ENCODE measurements at places on chromosomes 11 and 22.

- DNase-seq, result no peak
Observed at GRCh38 chr11:128686745-128687177, 7.1 kb upstream of the FLI1 start.

GRCh38 chr22:46455446-46455845, 82.0 kb downstream of the CELSR1 start:
- no peak for DNase-seq

GRCh38 chr22:43244803-43245527, 58.0 kb upstream of the TTLL12 start:
- no peak for DNase-seq

DNA sequence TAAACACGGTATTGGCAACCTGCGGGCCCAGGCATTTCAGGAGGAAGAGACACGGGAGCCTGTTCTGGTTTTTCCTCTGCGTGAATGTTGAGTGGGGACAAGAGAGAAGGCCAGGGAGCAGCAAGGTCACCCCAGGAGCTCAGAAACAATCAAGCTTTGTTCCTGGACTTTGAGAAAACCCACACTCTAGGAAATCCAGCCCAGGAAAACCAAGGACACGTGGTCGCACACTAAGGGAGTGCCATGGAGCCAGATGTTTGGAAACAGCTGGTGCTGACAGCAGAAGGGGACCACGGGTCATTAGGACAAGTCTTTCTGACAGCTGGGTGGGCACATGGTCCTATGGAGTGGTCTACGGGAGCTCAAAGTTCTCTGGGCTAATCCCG, 44.1 kb downstream of the MYH9 start:
- DNase-seq, result no peak

DNA sequence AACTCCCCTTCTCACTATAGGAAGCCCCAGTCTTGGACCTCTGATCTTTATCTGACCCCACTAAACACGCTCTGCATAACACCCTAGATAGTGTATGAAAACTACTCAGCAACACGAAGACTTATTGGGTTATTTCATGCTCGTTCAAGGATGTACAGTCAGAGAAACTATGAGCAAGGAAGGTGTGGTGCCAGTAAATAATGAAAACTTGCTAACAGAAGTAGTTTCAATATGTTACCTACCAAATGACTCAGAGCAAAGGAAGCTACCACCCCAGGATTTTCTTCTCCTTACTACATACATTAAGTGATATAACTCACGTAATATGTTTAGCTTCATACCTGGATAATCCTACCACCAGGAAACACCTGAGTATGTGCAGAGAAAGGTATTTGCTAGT, 25.9 kb upstream of the LYVE1 start:
- DNase-seq, result no peak

GRCh38 chr11:12248330-12248729, 129.0 kb upstream of the PARVA start:
- DNase-seq, result no peak

- no peak for DNase-seq
Observed at GRCh38 chr22:44182588-44183286, 2.0 kb downstream of the PARVG start.

- no peak for DNase-seq
Observed at GRCh38 chr22:41242396-41243117, 1.8 kb upstream of the CHADL start.

GRCh38 chr11:116895048-116895757, 57.8 kb upstream of the APOA1 start:
- no peak for DNase-seq

DNA sequence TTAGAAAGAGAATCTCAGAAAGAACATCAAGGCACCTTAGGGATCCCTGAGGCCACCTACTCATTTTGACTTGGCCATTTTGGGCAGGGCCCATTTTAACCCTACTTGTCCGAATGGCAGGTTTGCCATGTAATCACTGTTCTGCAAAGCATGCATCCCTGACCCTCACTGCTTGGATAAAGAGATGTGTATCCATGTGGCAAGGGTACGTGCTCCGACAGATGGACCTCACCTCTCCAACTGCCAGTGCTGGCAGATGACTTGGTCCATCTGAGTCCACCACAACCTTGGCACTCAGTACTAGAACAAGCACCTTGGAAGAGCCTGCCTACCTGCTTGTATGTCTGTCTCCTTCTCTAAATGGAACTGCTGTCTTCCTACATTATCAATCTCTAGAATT, 139.4 kb downstream of the SPATA19 start:
- DNase-seq, result no peak

- DNase-seq, result no peak
Observed at GRCh38 chr11:19472679-19473078, 231.9 kb upstream of the E2F8 start.

DNA sequence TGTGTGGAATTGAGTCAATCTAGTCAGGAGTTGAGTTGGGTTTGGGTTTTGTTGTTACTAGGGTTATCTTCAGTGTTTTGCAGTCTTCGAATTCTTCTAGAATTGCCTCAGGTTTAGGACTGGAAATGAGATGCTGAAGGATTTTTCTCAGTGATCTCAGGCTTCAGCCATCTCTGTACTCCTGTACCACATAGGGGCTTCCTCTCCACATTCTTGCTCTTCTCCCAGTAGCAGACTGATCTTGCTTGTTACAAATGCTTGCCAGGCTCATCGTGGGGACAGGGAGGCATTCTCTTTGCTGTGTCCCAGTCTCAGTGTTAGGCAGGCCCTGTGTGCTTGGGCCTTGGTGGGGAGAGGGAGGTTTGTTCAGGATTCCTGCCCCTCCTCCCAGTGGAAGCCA, 96.1 kb downstream of the LRRC32 start:
- DNase-seq, result no peak

DNA sequence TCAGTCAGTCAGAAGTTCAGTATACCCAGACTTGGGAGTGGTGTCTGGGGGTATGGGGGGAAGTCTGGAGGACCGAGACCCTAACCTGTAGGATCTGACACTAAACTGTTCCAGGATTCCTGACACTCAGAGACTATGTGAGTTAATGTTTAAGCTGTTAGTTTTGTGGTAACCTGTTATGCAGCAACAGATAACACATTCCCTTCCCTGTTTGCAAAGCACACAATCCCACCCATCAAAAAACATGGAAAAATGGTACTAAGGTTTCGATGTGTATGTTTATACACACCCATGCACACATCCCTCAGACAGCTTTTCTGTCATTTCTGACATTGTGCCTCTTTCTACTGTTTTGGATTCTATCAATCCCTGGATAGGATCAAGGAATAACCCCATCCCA, 27.6 kb downstream of the ZNF280B start:
- DNase-seq, result no peak

DNA sequence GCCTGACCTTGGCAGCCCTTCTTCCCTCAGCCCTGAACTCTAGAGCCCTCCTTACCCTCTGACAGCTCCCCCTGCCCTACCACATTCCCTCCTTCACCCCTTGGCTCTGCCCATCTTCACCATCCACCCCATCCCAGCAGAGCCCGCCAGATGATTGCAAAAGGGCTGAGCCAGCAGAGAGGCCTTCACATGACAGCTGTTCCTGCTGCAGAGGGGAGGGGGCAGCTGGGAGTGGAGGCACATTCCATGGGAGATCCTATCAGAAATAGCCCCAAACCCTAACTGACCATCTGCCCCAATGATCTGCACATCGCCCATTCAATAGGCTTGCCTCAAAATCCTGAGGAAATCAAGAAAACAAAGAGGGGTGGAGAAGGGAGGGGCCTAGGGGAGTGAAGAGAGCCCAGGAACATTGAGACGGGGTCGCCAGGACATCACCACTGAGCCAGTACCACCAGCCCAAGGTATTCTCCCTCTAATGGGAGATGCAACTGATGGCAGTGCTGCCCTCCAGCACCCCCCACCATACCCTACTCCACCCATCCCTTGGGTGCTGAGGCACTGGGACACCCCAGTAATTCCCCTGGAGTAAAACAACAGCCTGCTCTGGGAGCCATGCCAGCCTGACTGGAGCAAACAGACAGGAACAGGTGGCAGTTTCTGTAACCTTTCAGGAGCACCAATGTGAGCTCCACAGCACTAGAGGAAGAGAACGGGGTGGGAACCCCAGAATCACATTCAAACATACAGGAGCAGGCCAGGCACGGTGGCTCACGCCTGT, 8.0 kb upstream of the AHNAK start:
- no peak for DNase-seq

DNA sequence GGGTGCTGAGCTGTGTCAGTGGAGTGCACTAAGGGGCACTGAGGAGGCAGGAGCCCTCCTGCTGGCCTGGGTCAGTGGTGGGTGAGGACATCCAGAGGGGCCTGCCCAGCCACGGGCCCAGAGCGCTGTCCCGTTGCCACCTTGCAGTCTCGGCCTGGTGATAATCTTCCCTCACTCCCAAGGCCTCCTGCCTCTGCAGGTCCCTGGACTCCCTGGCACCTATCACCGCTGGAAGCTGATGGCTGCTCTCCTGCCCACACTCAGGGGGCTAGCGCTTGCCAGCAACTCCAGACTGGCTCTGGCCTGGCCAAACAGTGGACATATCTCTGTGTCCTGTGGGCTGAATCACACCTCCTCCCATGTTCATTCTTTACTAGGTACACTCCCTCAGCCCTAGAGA, 86.5 kb upstream of the PITPNB start:
- DNase-seq, result no peak

DNA sequence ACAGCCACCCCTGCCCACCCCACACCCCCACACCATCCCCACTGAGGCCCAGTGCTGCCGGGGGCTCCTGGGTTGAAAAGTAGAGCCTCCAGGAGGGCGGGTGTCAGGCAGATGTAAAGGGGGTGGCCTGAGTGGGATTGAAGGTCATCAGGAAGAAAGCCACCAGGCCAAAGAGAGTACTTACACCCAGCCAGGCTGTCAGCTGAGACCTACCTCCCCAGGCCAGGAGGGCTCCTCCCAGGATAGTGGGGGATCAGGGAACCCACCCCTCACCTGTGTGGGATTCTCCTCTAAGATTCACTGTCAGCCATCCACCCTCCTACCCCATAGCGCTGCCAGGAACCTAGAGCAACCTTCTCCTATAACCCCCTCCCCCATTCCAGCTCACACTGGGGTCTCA, 17.2 kb upstream of the FCHSD2 start:
- DNase-seq, result no peak

DNA sequence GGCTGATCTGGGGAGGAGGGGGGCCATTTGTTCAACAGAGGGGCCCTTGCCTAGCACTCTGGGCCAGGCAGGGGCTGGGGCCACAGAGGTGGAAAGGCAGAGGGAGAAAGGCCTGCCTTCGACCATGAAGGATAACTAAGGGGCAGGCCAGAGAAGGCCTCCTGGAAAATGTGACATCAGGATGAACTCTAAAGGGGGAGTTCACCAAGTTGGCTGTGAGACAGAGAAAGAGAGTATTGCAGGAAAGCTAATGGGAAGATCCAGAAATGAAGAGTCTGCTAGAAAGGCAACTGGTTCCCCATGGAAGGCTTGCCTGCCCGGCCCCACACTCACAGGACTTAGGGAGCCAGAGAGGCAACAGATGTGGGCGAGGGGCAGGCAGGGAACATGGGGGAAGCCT, 16.3 kb downstream of the CSNK1E start:
- no peak for DNase-seq

- DNase-seq, result no peak
Observed at GRCh38 chr11:112315861-112316739, 55.4 kb upstream of the PLET1 start.

DNA sequence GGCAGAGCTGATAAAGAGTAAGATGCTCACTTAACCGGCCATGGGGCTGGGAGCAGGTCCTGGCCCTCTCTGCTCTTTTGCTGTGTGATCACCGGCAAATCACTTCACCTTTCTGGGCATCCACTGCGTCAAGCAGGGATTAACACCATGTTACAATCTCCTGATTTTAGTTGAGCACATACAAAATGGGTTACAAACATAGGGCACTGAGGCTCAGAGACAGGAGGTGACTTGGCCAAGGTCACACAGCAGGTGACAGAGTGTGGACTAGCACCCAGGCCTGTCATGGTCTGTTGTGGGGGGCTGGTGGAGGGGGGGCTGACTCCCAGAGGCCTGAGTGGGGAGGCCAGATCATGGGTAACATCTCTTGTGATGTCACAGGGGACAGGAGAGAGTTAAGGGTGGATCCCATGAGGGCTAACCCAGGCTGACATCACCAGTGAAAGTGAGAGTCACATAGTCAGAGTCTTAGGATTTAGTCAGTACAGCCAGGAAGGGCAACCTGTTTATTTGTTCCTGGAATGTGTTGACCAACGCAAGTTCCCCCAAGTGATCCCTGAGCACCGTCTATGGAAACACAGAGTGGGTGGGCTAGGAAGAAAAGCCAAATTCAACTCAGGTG, 27.8 kb downstream of the GDPD5 start:
- no peak for DNase-seq

DNA sequence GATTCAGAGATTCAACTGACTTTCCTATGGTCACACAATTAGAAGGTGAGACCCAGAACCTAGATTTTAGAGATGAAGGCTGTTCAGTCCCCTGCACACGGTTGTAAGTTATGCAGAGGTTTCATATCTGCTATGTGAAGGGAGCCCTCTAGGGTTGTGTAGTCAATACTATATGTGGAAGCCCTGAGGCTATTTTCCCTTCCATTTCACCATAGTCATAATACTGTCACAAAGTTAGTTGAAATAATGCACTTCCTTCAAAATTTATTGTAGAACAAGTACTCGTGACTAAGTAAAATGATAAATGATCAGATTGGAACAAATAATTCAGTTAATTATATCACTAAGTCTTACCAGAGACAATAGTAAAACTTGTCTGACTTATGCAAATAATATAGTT, 48.8 kb downstream of the ENDOD1 start:
- DNase-seq, result no peak

DNA sequence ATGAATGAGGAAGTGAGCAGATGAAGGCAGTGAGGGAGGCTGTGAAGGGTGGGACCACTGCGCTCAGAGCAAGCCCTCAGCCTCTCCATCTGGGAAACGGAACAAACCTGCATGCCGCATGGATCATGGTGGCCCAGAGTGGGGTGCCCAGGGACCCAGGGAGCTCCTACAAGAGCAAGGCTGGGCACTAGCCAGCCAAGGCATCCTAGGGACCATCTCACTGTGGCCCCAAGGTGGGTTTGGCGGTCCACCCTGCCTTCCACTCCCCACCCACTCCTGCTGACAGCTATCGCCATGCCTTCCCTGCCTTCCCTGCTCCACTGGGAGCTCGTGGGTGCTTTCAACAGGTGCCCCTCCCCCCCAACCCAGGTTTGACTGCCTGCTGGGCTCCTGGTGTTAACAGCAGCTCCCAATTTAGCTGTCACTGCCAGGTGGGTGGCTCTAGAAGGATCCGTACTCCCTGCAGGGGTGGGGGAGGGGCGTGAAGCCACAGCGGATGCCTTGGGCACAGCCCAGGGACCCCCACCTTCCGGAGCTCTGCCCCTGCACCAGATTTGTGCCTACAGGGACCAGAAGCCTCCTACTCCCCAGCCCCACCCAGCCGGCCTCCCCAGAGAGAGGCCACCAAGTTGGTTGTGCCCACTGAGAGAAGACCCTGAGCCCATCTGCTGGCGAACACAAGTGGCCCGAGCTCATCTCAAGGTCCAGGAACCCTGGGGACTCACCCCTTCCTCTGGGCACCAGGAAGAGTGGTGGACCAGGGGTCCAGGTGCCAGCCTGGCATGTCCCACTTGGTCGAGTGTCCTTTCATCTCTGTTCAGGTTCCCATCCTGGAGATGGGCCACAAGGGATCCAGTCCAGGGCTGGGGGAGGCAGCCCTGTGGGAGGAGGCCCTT, 29.7 kb upstream of the PRODH start:
- no peak for DNase-seq

- no peak for DNase-seq
Observed at GRCh38 chr22:50723991-50724390, 14.0 kb upstream of the ACR start.

GRCh38 chr22:40533712-40534378, 102.7 kb downstream of the MRTFA start:
- no peak for DNase-seq

Data from BJ (cell line).